ENCODE measurements at places on chromosomes 7 and 10.

DNA sequence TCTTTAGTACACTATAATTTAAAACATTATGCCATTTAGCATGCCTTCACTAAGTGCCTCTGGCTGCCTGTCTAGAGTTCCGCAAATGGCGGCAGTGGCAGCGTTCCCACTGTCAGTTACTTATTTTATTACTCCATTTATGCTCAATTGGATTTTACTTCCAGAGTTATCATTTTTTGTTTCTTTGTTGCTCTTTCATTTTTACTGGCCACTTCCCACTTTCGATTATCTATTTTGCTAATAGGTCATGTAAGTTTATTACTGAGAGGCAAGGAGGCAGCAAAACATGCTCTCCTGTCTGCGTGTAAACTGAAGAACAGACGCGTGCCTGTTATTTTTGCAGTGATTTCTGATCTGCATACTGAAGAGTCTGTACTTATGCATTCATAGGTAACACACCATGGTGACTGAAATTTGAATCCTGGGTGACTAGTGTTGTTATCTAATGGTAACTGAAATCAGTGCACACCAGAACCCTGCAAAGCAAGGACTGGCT is 23.1 kb downstream of the KDM7A start:
- DNase-seq, result no peak

DNA sequence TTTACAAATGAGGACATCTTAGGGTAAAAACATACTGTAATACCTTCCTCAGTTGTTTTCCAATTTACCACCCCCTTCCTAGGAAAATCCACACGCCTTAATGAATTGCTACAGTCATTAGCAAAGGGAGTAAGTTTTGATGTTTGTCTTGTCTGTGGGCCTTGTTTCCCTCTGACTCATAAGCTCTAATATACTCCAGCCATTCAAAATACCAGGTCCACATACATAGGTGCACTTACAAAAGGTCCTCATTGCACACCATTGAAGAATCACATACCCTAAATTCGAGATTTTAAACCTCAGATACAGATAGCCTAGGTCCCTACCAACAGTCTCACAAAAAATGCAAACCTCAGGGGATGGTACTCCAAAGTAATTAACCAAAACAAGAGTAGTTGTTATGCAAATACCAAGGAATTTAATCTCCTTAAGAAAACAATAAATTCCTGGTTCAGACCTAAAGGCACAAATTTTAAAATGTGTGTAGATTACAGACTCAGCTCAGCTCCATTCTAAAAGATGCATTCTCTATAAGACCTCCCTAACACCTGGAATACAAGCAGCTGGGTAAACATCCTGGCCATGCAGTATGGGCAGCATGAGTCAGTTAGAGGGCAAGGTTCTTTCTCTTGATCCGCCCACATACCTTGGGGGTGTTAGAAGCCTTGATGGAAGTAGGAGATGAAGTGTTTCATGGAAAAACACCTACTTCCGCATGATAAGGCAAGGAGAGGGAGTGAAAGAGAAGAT is 3.0 kb upstream of the LIPK start:
- DNase-seq, result no peak

DNA sequence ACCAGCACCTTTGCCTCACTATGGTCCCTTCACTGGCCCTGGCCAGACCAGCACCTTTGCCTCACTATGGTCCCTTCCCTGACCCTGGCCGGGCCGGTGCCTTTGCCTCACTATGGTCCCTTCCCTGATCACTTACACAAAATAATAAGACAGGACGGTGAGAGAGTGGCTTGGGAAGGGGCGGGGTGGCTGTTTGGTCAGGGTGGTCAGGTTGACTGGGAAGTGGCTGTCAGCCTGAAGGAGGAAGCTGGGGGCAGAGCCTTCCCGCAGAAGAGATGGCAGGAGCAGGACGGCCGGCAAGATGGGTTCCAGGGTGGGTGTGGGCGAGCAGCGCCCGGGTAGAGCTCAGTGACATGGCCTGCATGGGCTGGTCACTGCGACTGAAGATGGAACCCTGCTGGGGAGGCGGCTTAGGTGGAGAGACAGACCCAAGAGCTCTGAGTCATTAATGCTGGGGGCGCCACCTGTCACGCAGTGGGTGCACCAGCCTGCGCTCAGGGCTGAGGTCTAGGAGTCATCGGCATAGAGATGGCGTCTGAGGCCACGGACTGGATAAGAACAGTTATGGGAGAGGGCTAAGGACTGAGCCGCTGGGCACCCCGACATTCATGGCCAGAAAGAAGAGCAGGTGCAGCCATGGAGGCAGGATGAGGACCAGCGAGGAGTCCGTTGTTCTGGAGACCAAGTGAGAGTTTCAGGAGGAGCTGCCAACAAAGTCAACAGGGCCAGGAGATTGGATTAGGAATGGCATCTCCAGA is 91.8 kb downstream of the CHST15 start:
- no peak for DNase-seq

DNA sequence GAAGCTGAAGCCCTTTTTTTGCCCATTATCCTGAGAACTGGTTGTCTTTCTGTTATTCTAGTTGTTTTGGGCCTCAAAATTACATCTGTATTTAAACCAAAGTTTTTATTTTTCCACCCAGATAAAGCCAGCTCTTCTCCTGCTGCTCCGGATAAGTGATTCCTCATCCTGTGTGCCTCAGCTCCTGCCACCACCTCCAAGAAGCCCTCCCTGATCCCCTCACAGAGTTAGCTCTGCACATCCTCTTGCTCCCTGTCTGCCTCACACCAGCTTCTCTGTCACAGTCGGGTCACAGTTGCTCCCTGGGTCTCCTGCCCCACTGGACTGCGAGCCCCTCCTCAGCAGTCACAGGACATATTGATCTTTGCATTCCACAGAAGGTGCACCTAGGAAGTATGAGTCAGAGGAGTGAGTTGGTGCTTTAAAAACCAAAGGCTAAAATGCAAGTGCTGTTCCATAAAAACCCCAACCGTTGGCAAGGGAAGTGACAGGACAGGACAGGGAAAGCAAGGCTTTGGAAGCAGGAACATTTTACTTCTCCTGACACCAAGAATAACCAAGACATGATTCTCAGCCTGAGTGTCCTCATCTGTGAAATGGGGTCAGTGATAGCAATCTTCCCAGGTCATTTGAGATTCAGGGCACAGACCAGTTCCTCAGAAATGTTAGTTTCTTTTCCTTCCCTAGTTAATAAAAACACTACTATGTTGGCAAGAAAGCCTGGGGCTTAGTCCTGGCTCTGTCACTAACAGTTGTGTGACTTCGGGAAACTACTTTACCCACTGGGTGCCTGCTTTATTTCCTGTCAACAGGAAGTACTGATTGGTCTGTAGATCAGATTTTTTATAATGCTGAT is 36.5 kb upstream of the EEPD1 start:
- DNase-seq, result no peak

DNA sequence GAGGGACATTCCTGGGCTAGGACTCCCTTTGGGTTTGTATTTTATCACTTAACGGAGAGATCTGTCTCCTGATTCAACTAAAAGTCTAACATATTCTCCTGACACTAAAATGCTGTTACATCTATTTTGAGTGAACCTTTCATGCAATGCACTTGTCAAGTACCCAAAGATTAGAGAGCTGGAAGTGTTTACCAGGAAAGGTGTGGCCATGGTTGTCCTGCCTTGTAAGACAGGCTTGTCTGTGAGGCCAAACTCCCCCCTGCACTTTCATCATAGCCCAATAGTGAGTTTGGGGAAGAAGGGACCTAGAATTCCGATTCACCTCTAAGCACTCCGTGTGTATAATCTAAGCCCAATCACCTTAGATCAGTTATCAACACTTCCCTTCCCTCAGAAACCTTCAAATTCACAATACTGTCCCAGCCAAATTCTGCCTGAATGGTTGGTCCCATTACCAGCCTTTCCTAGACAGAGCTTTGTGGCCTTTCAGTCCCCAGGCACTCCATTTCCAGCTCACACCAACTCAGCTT is 162.6 kb upstream of the NAMPT start:
- no peak for DNase-seq

DNA sequence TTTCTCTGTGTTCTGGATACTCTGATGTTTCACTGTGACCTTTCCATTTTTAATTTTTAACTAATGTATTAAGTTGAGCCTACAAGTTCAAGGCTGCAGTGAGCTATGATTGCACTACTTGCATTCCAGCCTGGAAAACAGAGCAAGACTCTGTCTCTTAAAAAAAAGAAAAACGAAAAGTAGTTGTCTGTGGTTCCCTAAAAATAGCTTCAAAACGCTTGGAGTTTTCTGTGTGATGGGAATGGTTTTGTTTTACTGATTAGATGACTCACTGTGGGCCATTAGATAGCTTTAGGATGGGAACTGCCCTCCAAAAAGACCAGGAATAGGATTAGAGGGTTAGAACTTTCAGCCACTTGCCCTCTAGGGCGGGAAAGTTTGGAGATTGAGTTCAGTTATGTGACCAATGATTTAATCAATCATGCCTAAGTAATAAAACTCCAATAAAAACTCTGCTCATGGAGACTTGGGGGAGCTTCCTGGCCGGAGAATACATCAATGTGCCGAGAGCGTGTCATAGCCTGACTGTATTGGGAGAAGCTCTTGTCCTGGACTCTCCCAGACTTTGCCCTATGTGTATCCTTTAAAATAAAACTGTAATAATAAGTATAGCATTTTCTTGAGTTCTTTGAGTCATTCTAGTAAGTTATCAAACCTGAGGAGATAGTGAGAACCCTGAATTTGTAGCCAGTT is 147.1 kb downstream of the LYZL1 start:
- DNase-seq, result no peak
